ENCODE measurements at places on chromosomes 11 and 22. TPM values are rescaled to one million over a fixed set of nuclear protein-coding genes. Genes with fewer than 3 reads are reported as not detected.

UEVLD gene
- total RNA-seq = 24.8 TPM

ARHGAP1 gene
- total RNA-seq = 63.6 TPM

DEPDC7 gene
- 2.2 TPM for total RNA-seq

GAS2L1 gene
- total RNA-seq = 15.3 TPM

NF2 gene
- 98.3 TPM for total RNA-seq

GNAZ gene
- total RNA-seq = 0.98 TPM

PANX3 gene
- total RNA-seq = not detected

KRTAP5-7 gene
- total RNA-seq = not detected

MS4A4A gene
- total RNA-seq = not detected

GDPD5 gene
- total RNA-seq = 5.6 TPM

DNA sequence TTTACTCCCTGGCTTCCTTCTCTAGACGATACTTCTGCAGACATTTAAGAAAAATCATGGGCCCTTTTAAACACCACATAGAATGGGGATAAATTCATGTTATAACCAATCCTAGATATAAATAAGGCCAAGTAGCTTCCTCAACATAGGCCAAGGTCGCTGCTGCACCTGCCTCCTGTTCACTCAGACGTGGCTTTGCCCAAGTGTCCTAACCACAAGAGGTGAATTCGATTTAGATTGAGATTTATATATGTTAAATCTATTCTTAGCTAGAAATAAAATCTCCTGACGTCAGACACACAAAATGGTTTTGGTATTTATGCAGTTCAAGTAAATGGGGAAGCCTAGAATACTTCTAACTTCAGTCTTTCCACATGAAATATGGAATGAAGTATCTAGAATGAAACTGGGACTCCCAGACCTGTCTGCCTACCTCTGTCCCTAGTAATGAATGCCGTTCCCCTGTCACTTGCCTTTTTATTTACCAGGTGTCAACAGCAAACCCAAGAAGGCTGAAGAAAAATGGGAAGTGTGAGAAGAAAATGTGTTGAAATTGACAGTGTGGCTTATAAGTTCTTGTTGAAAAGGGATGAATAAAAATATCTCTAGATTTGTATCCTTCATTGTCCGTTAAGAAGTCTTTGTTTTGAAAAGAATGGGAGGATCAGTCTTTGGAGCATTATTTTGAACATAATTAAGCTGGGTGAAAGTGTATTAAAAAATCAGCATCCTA, 131.8 kb downstream of the HIPK3 start:
- H3K4me3 ChIP-seq = no peak overlapping the region
- no peak for DNase-seq
- peaks cover 8% of the 10 kb centered on the region for H3K27me3 ChIP-seq
- H3K36me3 ChIP-seq = no peaks in the 10 kb centered on the region

DNA sequence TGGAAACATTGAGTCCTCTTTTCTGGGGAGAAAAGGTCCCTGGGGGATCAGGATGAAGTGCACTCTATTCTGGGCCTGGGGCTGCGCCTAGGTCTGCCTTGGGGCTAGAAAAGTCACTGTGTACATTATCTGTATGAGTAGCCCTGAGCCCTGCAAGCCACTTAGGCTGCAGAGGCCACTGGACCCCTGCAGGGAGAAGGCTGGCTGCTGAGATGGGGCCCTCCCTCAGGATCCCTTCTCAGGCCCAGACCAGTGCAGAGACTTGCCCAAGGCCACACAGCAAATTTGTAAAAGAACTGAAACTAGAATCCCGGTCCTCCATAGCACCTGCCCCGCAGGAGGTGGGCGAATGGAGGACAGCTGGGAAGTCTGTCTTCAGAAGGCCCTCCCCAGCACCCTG, 26.8 kb upstream of the HMOX1 start:
- no peaks in the 10 kb centered on the region for H3K36me3 ChIP-seq
- H3K4me3 ChIP-seq = no peak overlapping the region
- DNase-seq = no peak
- no peaks in the 10 kb centered on the region for H3K27me3 ChIP-seq
- peaks cover 17% of the 10 kb centered on the region for H3K4me1 ChIP-seq

GRCh38 chr11:8719721-8720120, 37.1 kb downstream of the RPL27A start:
- peaks cover 12% of the 10 kb centered on the region for H3K36me3 ChIP-seq
- peak overlapping the region; percentile 71 for H3K27ac ChIP-seq
- peaks cover 43% of the 10 kb centered on the region for H3K4me1 ChIP-seq

GRCh38 chr11:133570376-133570775, 38.1 kb upstream of the OPCML start:
- no peaks in the 10 kb centered on the region for H3K36me3 ChIP-seq
- H3K4me3 ChIP-seq = no peak overlapping the region
- H3K27me3 ChIP-seq = no peaks in the 10 kb centered on the region
- no peak overlapping the region for H3K27ac ChIP-seq
- H3K4me1 ChIP-seq = peaks cover 7% of the 10 kb centered on the region

DNA sequence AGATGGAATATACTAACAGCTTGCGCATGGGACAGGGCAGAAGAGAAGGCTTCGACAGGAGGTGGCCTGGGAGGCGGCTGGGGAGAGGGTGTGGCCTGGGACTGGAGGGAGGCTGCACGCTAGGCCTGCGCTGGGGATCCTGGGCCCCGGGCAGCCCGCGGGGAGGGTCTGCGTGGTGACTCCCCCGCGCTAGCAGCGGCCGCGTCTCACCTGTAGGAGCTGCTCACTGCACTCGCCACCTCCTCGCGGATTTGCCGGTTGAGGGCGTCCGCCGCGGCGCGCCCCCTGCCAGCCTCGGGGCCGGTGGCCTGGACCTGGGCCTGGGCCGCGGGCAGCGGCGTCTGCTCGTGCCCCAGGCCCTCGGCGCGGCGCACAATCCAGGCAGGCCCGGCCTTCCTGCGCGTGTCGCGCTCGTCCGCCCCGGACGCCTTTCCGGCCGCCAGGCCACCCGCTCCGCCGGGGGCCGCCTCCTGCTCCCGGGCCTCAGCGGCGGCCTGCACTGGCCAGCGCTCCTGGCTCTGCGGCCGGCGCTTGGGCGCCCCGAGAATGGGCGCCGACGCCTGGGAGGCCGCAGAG, 1.5 kb downstream of the MAP6 start:
- H3K27ac ChIP-seq = no peak overlapping the region
- no peaks in the 10 kb centered on the region for H3K36me3 ChIP-seq
- H3K4me1 ChIP-seq = no peaks in the 10 kb centered on the region
- no peak for DNase-seq
- peaks cover 64% of the 10 kb centered on the region for H3K27me3 ChIP-seq

- H3K36me3 ChIP-seq = no peaks in the 10 kb centered on the region
- H3K27me3 ChIP-seq = no peaks in the 10 kb centered on the region
- H3K27ac ChIP-seq = no peak overlapping the region
- no peak for DNase-seq
Measured at GRCh38 chr11:13205486-13205885, 72.1 kb upstream of the BMAL1 start.

DNA sequence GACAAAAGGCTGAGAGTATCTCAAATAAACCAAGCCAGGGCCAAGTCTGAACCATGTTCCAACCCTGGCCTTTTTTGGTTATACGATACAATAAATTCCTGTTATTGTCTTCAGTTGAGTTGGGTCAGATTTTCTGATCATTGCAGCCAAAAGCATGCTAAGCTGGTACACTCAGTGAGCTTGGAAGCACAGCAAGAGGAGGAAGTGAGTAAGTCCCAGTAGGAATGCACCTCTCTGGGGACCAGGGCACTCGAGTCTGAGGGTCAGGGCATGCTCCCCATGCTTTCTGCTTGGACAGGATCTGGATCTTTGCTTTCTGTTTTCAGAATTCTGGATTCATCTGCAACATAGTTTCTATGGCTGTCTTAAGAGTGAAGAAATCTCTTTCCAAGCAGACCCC, 73.1 kb downstream of the TMPRSS5 start:
- H3K36me3 ChIP-seq = no peaks in the 10 kb centered on the region
- no peaks in the 10 kb centered on the region for H3K4me1 ChIP-seq
- peak; percentile 6 for DNase-seq
- no peak overlapping the region for H3K4me3 ChIP-seq
- H3K27me3 ChIP-seq = peaks cover 16% of the 10 kb centered on the region

DNA sequence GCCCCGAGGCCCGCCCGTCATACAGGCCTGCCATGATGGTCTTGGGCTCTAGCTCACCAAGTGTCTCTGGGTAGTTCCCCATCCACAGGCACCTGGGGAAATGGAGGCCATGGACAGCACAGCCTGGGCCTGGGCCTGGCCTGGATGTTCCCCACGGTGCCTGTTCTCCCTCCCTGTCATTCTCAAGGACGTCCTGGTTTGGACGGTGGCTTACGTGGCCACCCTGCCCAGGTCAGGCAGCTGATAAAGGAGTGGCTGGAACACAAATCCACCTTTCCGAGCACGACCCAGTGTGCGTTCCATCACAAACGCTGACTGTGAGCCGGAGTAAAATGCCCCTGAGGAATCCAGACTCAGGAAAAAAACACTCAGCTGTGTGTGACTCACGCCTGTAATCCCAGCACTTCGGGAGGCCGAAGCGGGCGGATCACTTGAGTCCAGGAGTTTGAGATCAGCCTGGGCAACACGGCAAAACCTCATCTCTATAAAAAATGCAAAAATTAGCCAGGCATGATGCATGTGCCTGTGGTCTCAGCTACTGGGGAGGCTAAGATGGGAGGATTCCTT, 41.2 kb upstream of the TESMIN start:
- no peaks in the 10 kb centered on the region for H3K27me3 ChIP-seq
- peak; percentile 2 for DNase-seq
- H3K4me1 ChIP-seq = no peaks in the 10 kb centered on the region
- no peak overlapping the region for H3K27ac ChIP-seq
- peaks cover 49% of the 10 kb centered on the region for H3K36me3 ChIP-seq
